ENCODE measurements at places on chromosomes 7 and 10.

DNA sequence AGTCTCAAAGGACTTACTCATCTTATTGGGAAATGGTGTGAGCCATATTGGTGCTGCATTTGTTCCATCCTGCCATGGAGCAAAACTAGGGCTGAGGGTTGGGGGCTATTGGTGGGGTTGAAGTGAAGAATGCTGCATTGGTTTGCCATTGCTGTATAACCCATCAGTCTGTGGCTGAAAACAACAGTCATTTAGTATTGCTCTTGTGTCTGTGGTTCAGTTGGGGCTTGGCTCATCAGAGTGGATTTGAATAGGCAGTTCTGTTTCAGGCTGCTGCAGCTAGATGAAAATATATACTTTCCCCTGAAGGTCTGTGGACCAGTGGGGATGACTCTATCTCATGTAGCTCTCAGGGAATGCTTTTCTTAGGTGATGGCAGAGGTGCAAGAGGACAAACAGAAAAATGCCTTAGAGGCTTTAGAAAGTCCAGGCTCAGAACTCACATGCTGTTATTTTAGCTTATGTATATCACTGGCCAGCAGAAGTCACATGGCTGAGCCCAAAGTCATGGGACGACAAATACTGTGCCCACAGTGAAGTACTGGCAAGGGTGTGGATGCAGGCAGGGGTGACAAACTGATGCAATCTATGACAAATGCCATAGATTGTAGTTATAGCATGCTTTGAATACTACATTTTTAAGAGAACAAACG is 15.2 kb upstream of the EXOC6 start:
- no peak for DNase-seq

DNA sequence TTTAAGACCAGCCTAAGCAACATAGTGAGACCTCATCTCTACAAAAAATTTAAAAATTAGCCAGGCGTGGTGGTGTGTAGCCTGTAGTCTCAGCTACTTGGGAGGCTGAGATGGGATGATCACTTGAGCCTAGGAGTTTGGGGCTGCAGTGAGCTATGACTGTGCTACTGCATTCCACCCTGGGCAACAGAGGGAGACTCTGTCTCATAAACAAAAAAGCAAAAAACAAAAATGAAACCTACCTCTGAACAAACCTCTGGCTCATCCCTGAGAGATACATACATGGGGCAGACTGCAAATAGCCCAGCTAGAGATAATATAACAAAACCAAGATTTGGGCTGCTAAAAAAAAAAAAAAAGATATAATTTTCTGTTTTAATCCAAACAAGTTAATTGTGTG is 19.5 kb downstream of the C10orf67 start:
- DNase-seq = no peak

- no peak for DNase-seq
Measured at GRCh38 chr10:126564326-126564888, 106.1 kb downstream of the C10orf90 start.

- no peak for DNase-seq
Measured at GRCh38 chr10:11266426-11266825, 248.8 kb downstream of the CELF2 start.

DNA sequence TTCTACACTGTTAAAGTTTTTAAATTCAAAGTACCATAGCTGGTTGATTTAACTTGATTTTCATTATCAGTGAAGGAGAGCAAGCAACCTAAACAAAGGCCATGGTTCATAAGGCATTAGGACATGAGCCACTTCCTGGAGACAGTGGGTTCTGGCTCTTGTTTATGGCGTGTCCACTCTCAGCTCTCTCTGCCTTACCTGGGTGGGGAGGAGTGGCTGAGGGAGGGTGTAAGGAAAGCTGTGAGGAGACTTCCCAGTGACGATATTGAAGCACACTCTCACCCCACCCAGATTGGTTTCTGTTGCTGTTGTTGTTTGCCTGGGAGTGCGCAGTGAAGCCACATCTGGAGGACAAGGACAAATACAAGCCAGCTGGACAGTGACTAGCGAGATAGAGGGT is 365.3 kb upstream of the FZD8 start:
- no peak for DNase-seq

DNA sequence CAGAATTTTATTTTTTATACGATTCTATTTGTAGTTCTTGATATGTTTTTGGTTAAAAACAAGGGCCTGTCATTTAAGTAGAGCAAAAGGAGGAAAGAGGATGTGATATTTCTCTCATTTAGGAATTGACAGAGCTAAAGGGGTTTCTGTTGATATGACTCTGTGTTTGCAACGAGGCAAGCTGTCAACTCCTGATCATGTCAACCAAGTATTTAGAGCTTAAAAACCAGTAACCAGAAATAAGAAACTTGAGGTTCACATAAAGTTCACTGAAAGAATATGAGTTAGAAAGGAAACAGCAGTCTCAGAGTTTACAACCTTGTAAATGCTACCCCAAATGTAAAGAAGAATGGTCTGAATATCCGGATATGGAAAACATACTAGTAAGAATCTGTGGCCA is 434.2 kb downstream of the PARD3 start:
- no peak for DNase-seq

- no peak for DNase-seq
Measured at GRCh38 chr10:109343293-109343692, 580.0 kb downstream of the XPNPEP1 start.

GRCh38 chr7:26162431-26162830 is 10.4 kb downstream of the NFE2L3 start:
- no peak for DNase-seq

DNA sequence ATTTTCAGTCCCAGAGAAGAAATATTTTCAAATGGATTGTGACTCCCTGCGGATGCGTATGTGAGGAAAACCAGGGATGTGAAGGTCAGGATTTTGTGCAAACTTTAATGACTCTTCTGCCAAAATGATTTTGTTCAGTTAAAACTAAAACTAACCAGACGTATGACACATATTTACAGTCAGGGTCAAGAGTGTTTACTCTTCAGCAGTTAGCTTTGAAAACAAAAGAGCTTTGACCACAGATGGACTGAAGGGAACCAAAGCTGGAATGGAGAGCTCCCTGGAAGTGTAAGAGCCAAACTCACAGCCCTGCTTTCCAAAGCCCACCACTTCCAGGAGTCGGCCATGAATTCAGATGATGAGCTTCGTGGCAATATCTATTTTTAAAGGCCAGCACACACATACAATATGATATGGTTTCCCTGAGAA is 15.5 kb downstream of the SVIL start:
- no peak for DNase-seq

Measured in activated CD8-positive, alpha-beta memory T cell treated with anti-CD3 and anti-CD28 coated beads for 1 hour (primary cell).